Caki2 (cell line): ENCODE measurements at places on chromosomes 7 and 10. TPM values are rescaled to one million over a fixed set of nuclear protein-coding genes. Genes with fewer than 3 reads are reported as not detected.

The LRGUK gene
- not detected in 2 replicates for total RNA-seq

The OR2A7 gene
- 0.47 TPM in 1 of 2 replicates, not detected in the other for total RNA-seq

The KLF14 gene
- total RNA-seq: not detected in 2 replicates

The GIMAP4 gene
- total RNA-seq: not detected in 2 replicates

The GDF2 gene
- not detected in 2 replicates for total RNA-seq

The CYP3A5 gene
- 0.49 and 6.0 TPM in 2 replicates for total RNA-seq

The METTL27 gene
- total RNA-seq: 60.4 and 71.8 TPM in 2 replicates

The WNT8B gene
- total RNA-seq: not detected in 2 replicates

The SEMA3A gene
- total RNA-seq: 10.2 and 26.6 TPM in 2 replicates

The ATRNL1 gene
- 124 and 137 TPM in 2 replicates for total RNA-seq

The ADRB1 gene
- total RNA-seq: 0.30 TPM in 1 of 2 replicates, not detected in the other

The PPRC1 gene
- total RNA-seq: 5.3 and 15.8 TPM in 2 replicates

The SPDYE1 gene
- total RNA-seq: not detected in 2 replicates

The PRSS37 gene
- not detected in 2 replicates for total RNA-seq

The UNC5B gene
- 0.20 TPM in 1 of 2 replicates, not detected in the other for total RNA-seq

The PPP1R17 gene
- total RNA-seq: not detected in 2 replicates

The MAGI2 gene
- 0.84 and 1.5 TPM in 2 replicates for total RNA-seq

The TMEM213 gene
- total RNA-seq: not detected in 2 replicates
